ENCODE measurements at places on chromosomes 1 and 21.
A peak's percentile ranks its signal among the peaks of the same experiment; 100 is the strongest.

- peak; percentile 70 for DNase-seq
Measured at GRCh38 chr1:28882009-28882628, 32.2 kb upstream of the EPB41 start.

GRCh38 chr1:183394435-183394834 lies 23.7 kb downstream of the NMNAT2 start:
- DNase-seq, result no peak

DNA sequence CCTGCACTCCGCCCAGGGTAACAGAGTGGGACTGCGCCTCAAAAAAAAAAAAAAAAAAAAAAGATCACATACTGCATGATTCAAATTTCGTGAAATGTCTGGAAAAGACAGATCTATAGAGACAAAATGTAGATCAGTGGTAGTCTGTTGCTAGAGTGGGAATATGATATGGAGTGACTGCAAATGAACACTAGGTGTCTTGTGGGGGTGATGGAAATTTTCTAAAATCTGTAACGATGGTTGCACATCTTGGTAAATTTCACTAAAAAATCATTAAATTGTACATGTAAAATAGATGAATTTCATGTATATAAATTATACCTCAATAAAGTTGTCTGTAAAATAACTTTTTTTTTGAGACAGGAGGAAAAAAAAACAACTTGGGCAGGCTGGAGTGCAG lies 5.5 kb downstream of the AIDA start:
- DNase-seq, result no peak

- DNase-seq, result no peak
Measured at GRCh38 chr1:190563230-190563629, 85.6 kb upstream of the BRINP3 start.

DNA sequence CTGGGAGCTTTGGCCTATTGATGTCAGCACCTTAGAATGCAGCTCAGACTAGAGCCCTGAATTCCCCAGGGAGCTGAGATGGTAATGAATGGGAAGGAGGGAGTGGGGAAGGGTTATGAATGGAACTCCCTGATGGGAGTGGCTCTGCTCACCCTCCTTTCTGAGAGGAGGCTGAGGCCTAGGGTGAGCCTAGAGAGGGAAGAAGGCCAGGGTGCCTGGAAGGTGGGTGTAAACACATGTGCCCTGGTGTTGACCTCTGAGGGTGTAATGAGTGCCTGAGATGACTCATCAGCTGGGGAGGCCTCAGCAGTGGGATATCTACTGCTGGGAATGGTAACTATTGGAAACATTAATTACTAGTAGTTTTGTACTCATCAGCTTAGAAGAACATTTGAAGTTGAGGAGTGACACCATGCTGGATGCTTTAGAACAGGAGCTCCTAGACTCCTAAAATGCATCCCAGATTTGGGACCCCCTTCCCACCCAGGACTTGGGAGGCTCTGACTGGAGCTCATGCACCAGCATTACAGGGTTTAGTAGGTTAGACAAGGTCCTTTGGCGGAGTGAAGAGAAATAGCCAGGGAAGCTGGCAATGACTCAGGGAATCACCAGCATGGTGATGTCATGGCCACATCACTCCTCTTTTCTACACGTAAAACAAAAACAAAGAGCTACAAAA lies 16.0 kb upstream of the PIGV start:
- DNase-seq, result peak; percentile 26

- DNase-seq, result no peak
Measured at GRCh38 chr1:40383488-40384412, 10.2 kb downstream of the SMAP2 start.

DNA sequence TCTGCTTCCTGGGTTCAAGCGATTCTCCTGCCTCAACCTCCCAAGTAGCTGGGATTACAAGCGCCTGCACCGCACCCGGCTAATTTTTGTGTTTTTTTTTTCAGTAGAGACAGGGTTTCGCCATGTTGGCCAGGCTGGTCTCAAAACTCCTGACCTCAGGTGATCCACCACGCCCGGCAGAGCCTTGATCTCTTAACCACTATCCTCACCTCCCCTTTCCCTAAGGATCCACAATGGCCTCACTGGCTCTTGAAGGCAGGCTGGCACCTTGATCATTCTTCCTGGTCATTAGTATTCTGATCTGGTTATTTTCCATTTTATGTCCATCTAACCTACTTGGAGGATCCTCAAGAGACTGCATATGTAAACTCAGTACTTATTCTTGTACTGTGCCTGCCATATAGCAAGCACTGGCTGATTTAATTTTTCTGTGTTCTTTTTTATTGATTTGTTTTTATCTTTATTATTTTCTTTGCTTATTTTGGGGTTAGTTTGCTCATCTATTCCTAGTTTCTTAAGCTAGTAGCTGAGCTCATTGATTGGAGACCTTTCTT lies 6.3 kb downstream of the RCC1 start:
- no peak for DNase-seq

DNA sequence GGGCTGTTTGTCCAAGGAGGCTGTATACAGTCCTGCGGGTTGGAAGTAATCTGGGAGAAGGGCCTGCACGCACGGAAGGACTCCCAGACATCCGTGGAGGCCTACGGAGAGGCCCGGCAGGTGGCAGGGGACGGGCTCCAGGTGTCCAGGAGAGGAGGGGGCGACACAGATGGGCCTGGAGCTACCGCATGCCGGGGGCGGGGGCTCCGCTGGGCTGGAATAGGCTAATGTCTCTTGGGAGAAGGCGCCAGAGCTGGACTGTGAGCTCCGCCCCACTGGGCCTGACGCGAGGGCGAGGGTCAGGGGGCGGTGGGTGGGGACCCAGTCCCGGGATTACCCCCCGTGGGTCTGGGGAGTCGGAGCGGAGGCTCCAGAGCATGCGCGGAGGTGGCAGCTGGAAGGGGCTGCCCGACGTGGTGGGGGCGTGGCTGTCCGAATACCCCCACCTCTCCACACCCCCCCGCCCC lies 659 bp downstream of the AGO1 start:
- DNase-seq, result peak; percentile 17

DNA sequence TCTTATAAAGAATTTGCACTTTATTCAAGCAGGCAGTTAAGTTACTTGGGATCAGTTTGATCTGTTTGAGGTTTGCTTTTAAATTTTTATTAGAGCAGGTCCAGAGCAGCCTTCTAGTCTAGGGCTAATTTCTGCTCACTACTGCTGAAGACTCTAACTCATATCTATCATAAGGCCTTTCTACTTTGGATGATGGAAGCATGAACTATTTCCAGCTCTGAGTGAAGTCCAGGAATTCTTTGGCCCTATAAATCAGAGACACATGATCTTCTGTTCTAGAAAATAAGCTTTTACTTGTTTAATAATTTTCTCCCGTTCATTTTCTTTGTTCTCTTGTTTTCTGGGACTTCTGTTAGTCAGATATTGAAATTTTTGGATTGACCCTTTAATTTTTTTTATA lies 14.7 kb downstream of the NIBAN1 start:
- DNase-seq, result no peak

DNA sequence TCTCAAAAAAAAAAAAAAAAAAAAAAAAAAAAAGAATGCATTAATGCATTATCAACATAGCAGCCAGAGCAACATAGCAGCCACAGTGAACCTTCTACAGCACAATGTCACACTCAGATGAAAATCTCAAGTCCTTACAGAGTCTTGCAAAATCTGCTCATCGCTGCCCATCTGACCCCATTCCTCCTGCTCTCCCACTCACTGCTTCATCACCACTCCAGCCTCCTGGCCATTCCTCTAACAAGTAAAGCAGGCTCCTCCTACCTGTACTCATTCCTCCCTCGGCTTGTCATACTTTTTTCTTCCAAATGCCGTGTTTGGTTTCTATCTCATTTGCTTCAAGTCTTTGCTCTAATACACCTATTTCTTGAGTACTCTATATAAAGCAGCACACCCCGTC lies 29.5 kb downstream of the BRINP2 start:
- no peak for DNase-seq

DNA sequence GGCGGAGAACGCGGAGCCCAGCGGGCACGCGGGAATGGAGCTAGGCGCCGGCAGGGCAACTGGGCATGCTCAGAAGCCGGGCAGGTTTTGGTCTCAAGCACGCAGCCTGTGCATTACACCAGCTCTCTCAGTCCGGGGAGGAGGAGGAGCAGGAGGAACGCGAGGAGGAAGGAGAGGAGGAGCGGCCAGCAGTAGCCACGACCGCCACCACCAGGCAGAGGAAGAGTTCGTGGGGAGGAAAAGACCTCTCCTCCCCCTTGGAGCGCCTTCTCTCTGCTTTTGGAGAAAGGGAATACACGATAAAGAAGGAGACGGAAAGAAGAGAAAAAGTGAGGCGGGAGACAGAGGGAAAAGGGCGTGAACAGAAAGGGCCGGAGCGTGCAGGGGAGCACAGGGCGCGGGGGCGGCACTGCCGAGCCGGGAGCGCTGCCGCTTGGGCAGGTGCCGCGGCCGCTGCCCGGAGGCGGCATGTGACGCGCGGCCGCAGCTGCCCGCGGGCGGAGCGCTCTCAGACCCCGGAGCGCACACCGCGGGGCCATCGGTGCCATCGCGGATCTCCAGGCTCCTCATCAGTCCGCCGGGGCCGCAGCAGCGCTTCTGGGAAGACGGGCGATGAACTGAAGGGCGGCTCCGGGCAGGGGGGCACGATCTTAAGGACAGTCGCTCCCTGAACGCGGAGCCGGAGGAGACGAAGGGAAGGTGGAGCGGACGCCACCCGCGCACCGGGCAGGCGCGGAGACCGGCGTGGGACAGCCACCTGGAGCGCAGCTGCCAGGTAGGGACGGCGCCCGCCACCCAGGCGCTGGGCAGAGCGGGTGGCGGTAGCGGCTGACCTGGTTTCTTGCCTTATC lies at the start of gene CHRM3:
CHRM3 (plus strand) TSS at position 116 of the 851 bp plus-strand sequence. CDS start 520,884 bp downstream, outside the sequence.
- DNase-seq, result no peak

GRCh38 chr1:241640867-241641622 lies 876 bp upstream of the CHML start:
- no peak for DNase-seq

- DNase-seq, result peak; percentile 62
Measured at GRCh38 chr1:15975358-15975804, 520 bp downstream of the ZBTB17 start.

DNA sequence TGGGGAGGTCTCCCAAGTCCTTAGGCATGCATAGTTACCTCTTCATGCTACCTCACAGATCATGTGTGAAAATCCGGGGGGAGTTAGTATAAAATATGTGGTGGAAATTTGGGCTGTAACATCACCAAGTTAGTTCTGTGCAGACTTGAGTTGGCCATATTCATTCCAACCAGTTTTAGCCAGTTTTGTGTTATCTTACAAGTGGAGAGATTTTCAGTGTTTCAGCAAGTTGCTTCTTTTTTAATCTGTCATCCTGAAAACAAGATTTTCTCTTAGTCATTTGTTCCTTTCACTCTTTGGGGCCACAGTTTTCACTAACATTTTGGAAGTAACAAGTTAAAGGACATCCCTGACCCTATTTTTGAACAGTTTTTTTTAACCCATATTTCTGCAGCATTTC lies 11.3 kb downstream of the SLC25A24 start:
- DNase-seq, result no peak

DNA sequence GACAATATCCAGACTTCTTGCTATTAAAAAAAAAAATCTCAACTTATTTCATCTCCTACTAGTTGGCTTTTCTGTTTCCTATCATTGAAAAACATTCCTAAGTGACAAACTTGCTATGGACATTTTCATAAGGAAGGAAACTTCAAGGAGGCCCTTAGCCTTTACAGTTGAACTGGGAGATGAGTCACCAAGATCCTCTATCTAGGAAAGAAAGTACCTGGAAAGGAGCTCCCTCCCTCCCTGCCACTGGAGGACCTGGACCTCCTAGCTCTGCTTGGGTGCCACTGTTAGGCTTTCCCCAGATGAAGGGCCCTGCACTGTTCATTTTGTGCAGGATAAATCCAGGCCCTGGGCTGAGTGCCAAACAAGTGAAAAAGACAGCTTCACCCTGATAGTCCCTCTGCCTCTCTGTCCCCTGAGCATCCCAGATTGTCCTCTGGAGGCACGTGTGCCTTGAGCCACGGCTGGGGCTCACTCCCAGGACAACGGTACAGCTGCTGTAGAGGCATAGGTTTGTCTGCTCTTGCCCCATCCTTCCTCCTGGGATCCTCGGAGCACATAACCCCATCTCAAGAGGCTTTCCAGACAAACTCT lies 40.2 kb upstream of the SOX13 start:
- no peak for DNase-seq

GRCh38 chr21:27532076-27532475 lies 565.2 kb upstream of the ADAMTS5 start:
- no peak for DNase-seq

DNA sequence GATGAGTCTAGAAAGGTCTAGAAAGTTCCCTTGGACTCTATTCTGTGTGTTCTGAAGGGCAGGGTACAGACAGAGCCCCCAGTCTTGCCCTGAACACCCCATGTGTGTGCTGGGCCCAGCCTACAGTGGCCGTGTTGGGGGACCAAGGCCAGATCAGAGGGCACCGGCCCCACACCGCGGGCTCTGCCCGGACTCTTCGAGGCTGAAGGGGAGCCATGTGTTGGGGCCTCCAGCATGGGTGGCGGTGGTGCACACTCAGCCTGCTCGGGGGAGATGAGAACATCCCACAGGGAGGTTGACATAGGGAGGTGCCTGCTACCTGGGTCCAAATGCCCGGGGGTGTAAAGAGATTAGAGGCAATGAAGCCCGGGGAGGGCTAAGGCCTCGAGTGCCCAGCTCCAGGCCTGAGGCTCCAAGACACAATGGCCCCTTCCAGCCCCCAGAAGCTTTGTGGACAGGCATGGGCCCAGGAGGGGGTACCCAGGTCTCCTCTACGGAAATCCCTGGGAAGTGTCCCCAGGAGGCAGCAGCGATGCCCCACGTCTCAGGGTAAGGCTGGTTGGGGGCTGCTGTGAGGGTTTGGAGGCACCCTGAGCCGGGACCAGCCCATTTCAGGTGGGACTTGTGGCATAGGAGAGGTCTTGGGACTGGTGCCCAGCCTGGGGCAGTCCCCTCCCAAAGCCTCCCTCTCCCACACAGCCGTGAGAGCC lies 12.1 kb downstream of the ARHGEF16 start:
- no peak for DNase-seq

GRCh38 chr1:77831566-77831965 lies 52.1 kb downstream of the MIGA1 start:
- no peak for DNase-seq

DNA sequence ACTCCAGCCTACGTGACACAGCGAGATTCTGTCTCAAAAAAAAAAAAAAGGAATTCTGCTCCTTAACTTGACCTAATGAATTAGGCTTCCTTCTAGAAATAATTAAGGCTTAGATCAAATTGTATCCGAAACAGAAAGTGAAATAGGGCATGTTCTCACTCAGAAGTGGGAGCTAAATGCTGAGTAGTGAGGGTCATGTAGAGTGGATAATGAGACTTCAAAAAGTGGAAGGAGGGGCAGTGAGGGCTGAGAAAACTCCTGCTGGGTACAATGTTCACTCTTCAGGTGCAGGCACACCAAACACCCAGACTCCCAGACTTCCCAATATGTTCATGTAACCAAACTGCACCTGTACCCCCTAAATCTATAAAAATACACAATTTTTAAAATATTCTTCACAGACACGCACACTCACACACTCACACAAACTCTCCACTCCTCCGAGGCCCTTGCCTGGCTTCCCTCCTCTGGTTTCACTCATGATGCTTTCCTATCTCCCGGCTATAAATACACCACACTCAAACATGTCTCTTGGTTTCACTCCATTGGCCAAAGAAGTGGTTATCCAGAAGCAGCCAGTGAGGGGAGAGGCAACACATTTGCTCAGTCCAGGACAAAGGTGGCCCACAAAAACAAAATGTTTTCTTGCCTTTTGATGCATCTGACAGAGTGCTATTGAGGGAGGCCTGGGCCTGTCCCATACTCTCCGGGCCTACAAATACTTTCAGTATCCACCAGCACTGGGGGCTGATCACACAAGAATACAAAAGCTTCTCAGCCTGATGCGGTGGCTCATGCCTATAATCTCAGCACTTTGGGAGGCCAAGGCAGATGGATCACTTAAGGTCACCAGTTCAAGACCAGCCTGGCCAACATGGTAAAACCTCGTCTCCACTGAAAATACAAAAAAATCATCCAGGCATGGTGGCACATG lies 249.2 kb downstream of the TOMM20 start:
- DNase-seq, result no peak

Measured in T-helper 2 cell (primary cell).